ENCODE measurements at places on chromosomes 12 and 14. TPM values are rescaled to one million over a fixed set of nuclear protein-coding genes. Genes with fewer than 3 reads are reported as not detected.

- DNase-seq: no peak
These were observed 62.9 kb downstream of the WSCD2 start for GRCh38 chr12:108191938-108192337.

DNA sequence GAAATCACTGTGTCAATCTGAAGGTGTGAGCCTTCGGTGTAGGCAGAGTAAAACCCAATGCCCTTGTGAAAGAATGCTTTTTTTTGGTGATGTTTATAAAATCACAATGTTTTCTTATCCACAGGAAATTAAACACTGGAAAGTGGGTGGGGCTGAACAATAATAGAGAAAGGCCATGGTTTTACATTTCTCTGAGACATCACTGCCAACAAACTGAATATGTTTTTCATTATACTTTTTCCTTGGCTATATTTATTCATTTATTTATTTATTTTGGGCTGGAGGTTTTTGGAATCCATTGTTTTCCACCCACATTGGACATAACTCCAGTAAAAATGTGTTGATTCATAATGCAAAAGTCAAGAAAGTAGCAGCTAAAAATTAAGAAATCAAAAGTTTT, 16.9 kb downstream of the LRRK2 start:
- DNase-seq: no peak

- DNase-seq: no peak
These were observed 163.7 kb downstream of the SNAPC1 start for GRCh38 chr14:61925732-61926435.

GRCh38 chr14:101620821-101621785, 59.8 kb downstream of the DIO3 start:
- no peak for DNase-seq

GRCh38 chr12:56374726-56375597, 12.3 kb upstream of the APOF start:
- no peak for DNase-seq

DNA sequence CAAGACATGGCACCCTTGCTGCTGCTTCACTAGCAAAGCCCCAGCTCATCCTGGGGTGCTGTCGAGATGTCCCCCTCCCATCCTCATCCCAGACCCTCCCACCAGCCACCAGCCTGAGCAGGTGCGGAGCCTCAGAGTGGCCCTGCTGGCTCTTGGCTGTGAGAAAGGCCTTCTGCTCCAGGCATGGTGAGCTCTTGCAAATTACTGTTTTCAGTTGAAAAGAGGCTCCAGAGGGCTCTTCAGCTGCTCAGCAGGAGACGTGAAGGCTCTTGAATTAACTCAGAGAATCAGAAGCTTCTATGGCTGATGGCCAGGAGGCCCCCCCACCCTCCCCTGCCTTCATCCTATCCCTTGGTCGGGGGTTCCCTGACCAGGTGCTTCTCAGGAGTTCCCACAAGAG, 44.1 kb downstream of the WSCD2 start:
- no peak for DNase-seq

The OTOGL gene
- polyA plus RNA-seq: not detected

The IGF1 gene
- polyA plus RNA-seq: 12.0 TPM

The CATSPERB gene
- 0.93 TPM for polyA plus RNA-seq

DNA sequence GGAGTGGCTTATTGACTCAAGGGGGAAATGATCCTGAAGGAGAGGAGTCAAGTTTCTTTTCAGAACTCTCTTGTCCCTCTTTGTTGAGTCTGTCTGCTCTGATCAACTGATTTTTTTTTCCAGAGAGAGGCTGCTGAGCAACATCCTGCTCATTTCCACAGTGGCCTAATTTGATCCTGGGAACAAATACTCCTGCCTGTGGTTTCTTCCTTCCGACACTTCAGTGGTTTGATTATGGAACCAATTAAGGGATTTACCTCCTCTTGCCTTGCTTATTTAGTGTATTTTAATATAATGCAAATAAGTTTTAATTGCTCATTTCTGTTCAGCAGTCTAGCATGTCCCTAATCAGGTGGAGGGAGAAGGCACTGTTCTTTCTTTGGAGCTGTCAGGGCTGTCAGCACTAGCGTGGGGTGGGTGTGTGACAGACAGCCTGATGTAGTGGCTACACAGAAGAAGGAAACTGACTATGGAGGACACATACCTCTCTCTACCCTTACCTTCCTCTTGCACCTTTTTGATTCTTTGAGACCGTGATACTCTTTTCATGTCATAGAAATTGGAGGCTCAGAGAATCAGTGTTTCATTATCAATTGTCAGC, 344.9 kb upstream of the STXBP6 start:
- DNase-seq: no peak

The COCH gene
- 2.0 TPM for polyA plus RNA-seq

DNA sequence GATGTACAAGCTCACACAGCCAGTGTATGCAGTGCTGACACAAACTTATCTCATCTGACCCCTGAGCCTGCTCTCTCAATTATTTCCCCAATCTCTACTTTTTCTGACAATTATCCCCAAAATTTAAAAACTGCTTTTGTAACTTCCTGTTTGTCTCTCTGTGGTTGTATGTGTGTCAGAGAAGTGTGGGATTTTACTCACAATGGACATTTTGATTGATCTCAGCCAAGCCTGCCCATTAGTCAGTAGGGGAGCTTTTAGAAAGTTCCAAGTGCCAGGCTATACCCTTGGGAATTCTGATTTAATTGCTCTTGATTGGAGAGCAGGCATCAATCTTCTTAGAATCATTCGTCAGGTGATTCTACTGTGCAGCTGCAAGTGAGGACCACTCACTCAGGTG, 64.9 kb upstream of the LMNTD1 start:
- DNase-seq: no peak

GRCh38 chr12:109727746-109728726, 14.4 kb downstream of the FAM222A start:
- no peak for DNase-seq

- DNase-seq: no peak
These were observed 352 bp downstream of the PHB2 start for GRCh38 chr12:6970096-6970527.

DNA sequence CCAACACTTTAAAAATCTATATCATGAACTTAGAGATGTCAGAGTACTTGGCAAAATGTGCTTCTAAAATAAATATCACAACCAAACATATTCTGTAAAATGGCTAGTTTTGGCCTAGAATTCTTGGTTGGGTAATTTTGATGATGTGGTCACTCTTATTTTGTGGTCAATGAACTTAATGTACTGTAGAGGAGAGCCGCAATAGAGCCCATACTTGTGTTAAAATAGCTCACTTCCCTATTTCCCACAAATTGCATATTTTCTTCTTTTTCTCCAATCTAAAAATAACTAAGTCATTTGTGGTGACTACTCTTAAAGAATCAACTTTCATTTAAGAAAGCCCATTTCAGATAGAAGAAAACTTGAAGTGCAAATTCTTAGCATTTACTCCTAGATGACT, 619.4 kb downstream of the CCER1 start:
- no peak for DNase-seq

DNA sequence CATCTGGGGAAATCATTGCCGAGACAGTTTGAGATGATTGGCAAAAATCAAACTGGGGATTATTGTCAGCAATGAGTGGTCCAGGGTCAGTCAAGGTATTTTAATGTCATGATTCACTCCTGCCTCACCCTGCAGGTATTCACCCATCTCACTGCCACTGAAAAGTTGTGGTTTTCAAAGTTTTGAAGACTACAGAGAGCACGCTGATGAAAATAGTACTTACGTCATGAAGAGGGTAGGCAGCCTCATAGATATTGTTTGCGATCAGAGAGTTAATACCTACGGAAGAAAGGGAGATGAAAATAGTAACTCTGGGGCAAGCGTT, 138.0 kb downstream of the ANO2 start:
- no peak for DNase-seq

DNA sequence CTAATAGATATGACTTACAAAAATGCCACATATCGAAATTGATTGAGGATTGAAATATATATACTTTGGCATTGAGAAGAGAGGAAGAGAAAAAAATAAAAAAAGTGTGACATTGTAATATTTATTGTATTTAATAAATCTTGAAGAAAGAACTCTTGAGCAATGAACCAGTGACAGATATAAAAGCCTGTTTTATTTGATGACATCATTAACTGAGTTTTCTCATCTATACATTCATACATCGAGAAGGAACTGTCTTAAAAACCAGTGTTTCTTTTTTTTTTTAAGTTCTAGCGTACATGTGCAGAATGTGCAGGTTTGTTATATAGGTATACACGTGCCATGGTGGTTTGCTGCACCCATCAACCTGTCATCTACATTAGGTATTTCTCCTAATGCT, 368.2 kb downstream of the SNAPC1 start:
- no peak for DNase-seq

DNA sequence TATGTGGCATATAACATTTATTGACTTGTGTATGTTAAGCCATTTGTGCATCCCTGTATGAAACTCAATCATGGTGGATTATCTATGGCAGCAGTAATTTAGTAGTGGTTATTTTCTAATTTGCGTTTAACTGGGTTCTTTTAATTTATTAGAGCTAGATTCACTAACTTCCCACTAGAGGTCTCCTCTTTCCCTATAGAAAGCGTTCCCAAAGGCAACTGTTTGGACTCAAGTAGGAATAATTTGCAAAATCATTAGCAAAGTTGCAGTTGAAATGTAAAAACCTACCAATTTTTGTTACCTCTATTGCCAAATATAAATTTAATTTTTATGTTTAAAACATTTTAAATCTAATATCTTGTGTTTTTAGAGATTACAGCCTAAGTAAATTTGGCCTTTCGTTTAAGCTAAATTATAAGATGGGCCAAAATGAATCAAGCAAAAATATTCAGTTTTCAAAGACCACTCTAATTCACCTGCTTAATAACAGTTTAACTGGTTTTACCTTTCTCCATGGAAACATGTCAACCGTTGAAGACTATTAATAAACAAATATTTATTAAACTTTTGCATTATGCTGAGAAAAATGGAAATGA, 6.0 kb downstream of the DMAC2L start:
- peak; percentile 38 for DNase-seq

DNA sequence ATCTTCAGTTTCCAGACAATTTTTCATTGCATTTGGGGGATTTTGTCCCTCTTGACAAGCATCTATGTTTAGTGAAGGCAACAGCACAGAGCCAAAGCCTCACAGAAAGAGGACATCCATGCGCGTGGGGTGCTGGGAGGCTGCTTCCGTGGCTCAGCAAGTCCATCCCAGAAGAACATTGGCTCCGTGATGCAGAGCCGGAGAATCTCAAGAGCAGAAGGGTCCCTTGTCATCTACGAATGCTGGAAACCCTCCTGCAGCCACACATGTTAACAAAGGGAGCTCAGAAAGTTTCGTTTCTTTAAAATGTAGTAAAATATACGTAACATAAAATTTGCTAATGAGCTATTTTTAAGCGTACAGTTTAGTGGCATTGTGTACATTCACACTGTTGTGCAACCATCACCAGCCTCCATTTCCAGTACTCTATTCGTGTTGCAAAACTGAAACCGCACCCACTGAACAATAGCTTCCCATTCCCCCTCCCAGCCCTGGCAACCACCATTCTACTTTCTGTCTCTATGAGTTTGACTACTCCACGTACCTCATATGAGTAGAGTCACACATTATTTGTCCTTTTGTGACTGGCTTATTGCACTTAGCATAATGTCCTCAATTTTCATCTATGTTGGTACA, 185.9 kb downstream of the TTC7B start:
- DNase-seq: no peak

The DACT1 gene
- 13.2 TPM for polyA plus RNA-seq

DNA sequence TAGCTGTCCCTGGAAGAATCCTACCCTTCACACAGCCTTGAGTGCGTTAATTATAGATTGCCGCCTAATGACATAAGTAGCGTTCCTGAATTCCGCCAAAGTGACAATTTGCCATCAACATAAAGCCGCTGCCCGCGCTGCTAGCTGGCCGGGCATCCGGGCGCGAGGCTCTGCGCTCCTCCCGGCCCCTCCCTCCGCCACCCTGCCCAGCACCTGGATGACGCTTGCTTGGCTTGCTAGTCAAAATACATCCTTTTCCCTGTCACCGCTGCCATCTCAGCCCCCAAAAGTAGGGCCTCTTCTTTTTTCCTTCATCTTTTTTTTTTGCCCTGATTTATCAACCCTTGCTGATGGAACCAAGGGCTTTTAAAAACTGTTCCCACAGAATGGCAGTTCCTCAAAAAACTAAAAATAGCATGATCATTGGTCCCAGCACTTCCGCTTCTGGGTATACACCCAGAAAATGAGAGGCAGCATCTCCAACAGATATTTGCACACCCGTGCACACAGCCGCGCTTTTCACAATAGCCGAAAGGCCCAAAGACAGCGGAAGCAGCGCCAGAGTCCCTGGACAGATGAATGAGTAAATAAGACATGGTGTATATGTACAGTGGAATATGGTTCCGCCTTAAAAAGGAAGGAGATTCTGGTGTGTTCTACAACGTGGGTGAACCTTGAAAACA, 235.2 kb downstream of the BCL11B start:
- no peak for DNase-seq

GRCh38 chr14:34021096-34021495, 70.2 kb upstream of the EGLN3 start:
- no peak for DNase-seq

- no peak for DNase-seq
These were observed 14.0 kb downstream of the RNASE2 start for GRCh38 chr14:20969336-20969735.

The BLTP3B gene
- 6.0 TPM for polyA plus RNA-seq

The KCNC2 gene
- not detected for polyA plus RNA-seq

DNA sequence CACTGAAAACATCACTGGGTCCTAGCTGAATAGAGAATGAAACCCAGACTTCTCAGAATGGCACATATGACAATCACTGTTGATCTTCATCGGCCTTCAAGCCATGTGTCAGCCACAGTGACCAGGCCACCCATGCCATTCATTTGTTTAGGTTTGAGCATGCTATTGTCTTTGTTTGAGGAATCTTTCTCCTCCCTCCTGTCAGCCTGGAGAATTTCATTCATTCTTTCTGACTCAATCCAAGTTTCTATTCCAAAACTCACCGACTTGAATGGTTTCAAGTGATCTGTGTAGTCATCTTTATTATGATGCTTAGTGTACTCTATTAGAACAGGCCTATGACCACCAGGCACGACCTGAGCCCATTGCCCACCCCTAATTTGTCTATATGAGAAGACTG, 106.3 kb downstream of the ETNK1 start:
- no peak for DNase-seq

DNA sequence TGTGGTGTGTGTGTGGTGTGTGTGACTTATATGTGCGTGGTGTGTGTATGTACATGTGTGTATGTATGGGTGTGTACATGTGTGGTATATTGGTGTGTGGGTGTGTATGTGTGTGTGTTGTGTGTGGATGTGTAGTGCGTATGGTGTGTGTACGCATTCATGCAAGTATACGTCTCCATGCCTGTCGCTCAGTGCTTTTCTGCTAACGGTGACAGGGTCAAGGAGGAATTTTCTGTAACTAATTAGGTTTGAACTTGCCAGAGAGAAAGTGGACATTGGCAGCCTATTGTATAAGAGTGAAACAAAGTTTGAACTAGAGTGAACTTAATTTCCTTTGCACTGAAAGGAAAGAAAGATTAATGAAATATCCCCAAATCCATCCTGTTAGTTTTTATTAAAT, 120.9 kb upstream of the GSC start:
- no peak for DNase-seq

The PPP4R4 gene
- 1.0 TPM for polyA plus RNA-seq

- no peak for DNase-seq
These were observed 47.9 kb upstream of the PLEKHG7 start for GRCh38 chr12:92654929-92655328.
